NCI-H1694 treated with DMSO at 0.1 percent for 48 hours (cell line): ENCODE measurements at places on chromosomes 11 and 22.

DNA sequence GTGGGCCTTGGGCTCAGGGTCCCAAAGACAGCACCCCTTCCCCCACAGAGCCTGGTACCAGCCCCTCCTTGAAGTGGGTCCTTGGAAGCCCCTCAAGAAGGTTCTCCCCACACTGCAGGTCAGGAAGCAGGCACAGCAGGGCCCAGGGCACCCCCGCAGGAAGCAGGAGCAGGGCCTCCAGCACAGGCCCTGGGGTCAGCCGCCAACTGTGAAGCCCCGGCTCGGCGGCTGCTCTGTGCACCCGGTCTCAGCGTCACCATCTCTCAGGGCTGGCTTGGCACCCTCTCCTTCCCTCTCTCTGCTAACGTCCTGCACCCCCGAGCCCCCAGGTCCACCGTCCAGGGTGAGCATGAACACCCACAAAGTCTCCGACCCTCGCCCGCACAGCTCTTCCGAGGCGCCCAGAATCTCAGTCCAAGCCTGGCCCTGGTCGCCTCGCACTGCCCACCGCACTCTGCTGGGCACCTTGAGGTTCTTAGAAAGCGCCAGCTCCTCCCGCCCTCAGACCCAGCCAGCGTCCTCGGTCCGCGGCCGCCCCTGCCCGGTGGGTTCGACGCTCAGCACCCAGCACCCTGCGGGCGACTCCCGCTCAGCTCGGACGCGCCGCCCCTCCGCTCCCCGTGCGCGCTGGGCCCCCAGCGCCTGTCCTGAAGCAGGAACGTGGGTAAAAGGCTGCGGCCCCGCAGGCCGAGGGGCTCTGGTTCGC, 1.4 kb upstream of the SIGIRR start:
- no peak for DNase-seq

DNA sequence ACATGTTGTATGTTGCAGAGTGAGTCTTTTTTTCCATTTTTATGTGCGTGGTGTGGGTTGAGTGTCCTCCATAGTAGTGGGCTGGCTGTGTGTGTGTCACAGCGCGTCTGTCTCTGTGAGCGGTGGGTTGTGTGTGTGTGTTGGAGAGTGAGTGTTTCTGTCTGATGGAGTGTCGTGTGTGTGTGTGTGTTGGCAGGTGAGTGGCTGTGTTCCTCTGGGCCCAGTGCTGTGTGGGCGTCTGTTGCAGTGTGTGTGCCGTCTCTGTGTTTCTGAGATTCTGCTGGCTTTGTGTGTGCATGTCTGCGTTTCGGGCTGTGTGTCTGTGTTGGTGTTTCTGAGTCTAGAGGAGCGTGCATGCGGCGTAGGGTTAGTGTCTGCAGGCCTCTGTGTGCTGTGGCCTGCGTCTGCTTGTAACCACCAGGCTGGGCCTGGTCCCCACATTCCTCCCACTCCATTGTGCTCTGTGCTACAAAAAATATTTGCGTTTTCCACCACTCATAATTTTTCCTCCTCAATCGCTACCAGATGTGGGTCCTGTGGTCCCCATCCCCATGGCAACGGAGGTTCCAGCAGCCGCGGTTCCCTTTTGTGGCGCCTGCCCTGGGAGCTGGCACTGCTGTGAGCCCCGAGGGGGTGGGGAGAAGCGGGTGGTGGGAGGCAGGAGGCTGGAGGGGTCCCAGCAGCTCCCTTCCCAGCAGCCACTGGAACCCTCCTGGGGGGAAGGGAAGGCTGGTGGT, 15.2 kb downstream of the SCARF2 start:
- DNase-seq, result peak; percentile 13

GRCh38 chr11:32100495-32100894, 9.6 kb downstream of the RCN1 start:
- no peak for DNase-seq

DNA sequence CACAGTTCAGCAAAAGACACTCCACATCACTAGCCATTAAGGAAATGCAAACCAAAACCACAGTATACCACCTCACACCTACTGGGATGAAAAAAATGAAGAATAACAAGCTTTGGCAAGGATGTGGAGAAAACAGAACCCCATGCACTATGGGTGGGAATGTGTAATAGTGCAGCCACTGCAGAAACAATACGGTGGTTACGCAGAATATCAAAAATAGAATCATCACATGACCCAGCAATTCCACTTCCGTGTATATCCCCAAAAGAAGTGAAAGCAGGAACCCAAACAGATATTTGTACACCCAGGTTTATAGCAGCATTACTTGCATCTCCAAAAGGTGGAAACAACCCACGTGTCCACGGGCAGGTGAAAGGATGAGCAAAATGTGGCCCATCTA, 20.8 kb downstream of the CARS1 start:
- DNase-seq, result no peak

- DNase-seq, result peak; percentile 16
Observed at GRCh38 chr22:36144886-36145541, 15.5 kb downstream of the APOL3 start.

- DNase-seq, result no peak
Observed at GRCh38 chr11:128841461-128842072, 25.5 kb downstream of the KCNJ1 start.

- no peak for DNase-seq
Observed at GRCh38 chr11:113664981-113665710, 41.0 kb downstream of the TMPRSS5 start.

DNA sequence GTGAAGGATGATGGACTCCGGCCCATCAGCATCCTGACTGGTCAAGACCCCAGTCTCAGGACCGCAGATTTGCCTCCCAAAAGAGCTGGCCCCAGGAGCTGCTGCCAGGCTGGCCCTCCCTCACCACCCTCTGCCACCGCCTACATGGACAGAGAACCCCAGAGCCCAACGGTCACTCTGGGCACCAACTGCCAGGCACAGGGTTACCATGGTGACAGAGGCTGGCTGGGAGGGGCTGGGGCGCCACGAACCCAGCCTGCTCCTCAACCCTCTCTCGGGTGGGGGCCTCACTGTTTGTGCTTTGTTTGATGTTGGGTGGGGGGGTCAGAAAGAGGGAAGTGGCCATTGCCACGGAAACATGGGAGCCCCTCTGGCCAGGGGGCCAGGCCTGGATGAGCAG, 55.8 kb downstream of the ELFN2 start:
- no peak for DNase-seq

DNA sequence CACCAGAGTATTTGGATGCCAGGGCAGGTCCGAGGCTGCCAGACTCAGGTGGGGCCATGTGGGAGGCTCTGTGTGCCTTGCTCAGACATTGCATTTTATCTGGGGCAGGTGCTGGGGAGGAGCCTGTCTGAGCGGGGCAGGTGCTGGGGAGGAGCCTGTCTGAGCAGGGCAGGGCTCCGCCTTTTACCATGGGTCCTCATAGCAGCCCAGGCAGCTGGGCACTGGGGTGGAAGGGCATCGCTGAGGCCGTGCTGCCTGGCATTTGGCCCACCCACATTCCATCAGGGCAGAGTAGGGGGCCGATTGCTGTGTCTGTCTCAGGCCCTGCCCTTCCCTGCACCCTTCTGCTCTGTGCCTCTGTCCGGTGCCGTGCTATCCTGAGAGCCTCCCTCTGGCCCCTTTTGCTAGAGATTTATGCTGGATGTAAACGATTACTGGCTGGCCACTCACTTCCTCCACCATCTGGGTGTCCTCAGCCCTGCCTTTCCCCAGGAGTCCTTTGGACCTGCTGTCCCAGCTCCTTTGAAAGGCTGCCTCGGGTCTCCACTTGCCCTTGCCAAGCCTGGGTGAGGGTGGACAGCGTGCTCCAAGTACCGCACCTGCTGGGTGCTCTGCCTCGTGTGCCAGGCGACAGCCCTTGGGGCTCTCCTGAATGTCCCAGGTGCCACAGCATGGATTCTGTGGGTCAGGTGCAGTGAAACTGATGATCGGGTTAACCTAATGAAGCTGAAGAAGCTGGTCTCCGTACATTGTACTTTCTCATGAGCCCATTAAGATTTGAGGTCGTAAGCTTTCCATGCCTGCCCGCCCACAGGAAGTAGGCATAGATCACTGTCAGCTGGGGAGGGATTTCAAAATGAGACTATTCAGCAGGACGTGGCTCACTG, 281.6 kb downstream of the TBC1D22A start:
- peak; percentile 36 for DNase-seq

GRCh38 chr22:49208004-49208402, 619.7 kb downstream of the BRD1 start:
- no peak for DNase-seq

GRCh38 chr11:23959462-23959861, 537.4 kb upstream of the LUZP2 start:
- DNase-seq, result no peak

DNA sequence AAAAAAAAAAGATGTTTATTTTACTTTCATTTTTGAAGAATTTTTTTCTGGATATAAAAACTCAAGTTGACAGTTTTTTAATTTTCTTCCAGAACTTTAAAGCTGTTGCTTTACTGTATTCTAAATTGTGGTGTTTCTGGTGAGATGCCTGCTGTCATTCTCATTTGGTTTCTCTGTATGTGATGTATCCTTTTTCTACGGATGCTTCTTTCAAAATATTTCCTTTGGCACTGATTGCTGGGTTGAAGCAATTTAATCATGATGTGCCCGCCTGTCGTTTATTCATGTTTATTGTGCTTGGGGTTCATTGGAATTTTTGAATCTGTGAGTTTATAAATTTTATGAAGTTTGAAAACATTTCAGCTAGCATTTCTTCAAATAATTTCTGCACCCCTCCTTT, 29.4 kb upstream of the CTSD start:
- no peak for DNase-seq

DNA sequence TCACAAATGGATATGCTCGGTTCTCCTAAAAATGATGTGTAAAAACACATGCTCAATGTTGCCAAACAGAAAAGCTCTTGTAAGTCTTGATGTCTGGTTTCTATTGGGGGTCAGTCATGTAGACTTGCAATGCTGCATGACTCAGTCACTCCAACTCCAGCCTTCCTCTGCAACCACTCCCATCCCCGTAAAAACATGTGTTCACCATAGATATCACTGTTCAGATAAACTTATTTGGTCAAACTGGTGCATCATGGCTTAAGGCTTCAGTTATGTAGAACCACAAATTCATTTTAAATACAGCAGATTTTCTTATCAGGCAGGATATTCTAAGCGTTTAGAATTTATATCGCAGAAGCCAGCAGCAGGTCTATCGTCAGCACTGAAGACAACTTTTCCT, 298.4 kb upstream of the LUZP2 start:
- DNase-seq, result no peak

- no peak for DNase-seq
Observed at GRCh38 chr11:3155691-3156258, 9.3 kb downstream of the OSBPL5 start.

GRCh38 chr11:116335891-116336290, 436.9 kb downstream of the BUD13 start:
- no peak for DNase-seq

- DNase-seq, result peak; percentile 3
Observed at GRCh38 chr22:50581950-50582492, 628 bp downstream of the CHKB start.

- DNase-seq, result no peak
Observed at GRCh38 chr11:2582351-2582945, 117.3 kb downstream of the KCNQ1OT1 start.

DNA sequence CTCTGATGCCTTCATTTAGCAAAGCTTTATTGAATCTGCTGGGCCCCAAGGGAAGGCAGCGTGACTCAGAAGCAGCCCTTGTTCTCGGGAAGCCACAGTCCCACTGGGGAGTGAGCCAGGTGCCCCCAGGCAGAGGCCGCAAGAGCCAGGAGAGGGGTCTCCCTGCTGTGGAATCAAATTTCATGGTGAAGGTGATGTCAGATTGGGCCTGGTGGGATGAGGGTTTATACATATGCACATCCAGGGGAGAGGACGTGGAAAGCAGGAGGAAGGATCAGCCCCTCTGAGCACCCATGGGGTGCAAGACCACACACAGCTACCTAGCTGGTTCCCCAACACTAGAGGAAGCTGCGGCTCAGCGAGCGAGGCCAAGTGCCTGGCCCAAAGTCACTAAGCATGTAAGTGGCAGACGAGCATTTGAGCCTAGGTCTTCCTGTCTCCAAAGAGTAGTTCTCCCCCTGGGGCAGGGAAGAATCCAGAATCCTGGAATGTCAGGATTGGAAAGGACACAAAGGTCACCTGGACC, 2.0 kb downstream of the SYNGR1 start:
- no peak for DNase-seq

- DNase-seq, result no peak
Observed at GRCh38 chr11:64861227-64861975, 16.9 kb upstream of the CDC42BPG start.

DNA sequence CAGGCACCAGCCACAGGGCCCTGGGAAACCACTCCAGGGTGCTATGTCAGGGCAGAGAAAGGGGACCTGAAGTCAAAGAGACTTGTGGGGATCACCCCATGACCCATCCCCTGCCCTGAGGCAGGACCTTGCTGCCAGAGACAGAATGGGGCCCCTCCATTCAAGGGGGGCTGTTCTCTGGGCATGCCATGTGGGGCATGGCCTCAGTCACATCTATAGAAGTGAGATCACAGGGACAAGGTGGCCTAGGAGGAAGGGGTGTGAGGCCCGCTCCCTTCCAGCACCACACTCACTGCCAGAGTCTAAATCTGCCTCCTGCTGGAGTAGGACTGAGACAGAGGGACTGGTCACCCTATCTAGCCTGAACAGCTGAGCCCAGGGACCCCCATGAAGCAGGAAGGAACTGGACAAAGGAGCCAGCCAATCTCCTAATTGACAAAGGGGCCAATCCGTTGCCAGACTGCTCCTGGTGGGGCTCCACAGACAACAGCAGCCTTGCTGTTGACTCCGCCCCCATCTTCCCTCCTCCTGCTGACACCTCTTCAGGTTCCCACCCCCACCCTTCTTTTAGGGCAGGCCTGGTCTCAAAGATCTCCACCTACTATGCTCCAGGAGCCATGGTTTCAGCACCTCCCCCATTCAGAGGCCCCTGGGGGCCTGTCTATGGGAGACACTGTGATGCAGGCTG, 26.0 kb downstream of the NEAT1 start:
- no peak for DNase-seq

- DNase-seq, result no peak
Observed at GRCh38 chr11:114130115-114130576, 70.6 kb downstream of the ZBTB16 start.

- no peak for DNase-seq
Observed at GRCh38 chr11:9530901-9531625, 42.4 kb upstream of the WEE1 start.

DNA sequence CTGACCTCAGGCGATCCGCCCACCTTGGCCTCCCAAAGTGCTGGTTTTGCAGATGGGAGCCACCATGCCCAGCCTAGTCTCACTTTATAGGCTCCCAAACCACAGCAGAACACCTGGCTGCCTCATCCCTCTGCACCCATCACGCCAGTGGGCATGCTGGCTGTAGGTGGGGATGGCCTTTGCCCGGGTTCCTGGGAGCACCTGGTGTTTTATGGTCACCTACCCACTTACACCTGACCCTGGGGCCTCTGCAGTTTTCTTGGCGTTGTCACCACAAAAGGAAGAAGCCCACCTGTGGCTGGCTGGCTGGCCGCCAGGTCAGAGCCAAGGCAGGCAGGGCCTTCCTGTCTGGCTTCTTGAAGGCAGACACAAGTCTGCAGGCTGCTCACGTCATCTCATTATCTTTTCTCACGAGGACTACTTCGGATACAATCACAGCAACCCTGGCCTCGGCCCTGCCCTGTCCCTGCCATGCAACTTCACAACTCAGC, 8.2 kb downstream of the RRP7A start:
- no peak for DNase-seq
